Hippocampal formation (tissue), 2 donors: ENCODE measurements at places on chromosomes 12 and 14.

- DNase-seq, result no peak
These were observed 136.5 kb upstream of the CCND2 start for GRCh38 chr12:4137015-4137414.

DNA sequence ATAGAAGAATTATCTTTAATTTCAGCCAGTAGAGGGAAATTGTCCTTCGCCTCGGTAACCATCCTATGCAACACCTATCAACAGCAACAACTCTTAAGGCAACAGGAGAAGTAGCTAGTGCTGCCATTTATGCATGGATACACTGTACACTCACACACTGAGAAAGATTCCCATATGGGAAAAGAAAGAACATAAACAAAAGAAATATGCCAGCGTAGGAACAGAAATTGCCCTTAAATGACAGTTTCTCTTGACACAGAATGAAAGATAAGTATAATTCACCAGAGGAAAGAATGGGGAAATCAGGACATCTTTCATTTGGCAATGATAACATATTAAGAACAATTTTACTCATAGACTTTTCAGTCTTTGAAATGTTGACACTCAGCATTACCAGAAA lies 466.9 kb downstream of the BCAT1 start:
- no peak for DNase-seq

GRCh38 chr12:80769553-80770140 lies 52.9 kb downstream of the MYF5 start:
- DNase-seq, result no peak

- no peak for DNase-seq
These were observed 215.9 kb downstream of the CHST11 start for GRCh38 chr12:104672501-104673265.

DNA sequence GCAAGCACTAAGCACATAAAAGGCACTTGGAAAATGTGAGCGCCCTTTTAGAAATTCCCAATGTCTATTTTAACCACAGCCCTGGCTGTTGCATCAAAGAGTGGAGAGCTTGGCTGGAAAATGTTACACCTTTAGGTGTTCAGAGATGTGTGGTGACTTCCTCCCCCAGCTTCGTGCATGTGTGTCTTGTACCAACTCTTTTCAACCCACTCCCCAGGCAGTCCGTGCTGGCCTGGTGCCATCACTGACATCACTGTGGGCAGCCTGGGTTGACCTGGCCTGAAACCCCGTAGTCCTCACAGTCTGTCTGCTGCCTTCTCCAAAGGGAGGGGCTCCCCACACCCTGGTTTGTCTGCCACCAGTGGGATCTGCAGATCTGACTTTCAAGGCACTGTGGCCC lies 101.8 kb downstream of the SCARB1 start:
- no peak for DNase-seq

- DNase-seq, result no peak
These were observed 88.3 kb downstream of the STON2 start for GRCh38 chr14:81311778-81312177.

DNA sequence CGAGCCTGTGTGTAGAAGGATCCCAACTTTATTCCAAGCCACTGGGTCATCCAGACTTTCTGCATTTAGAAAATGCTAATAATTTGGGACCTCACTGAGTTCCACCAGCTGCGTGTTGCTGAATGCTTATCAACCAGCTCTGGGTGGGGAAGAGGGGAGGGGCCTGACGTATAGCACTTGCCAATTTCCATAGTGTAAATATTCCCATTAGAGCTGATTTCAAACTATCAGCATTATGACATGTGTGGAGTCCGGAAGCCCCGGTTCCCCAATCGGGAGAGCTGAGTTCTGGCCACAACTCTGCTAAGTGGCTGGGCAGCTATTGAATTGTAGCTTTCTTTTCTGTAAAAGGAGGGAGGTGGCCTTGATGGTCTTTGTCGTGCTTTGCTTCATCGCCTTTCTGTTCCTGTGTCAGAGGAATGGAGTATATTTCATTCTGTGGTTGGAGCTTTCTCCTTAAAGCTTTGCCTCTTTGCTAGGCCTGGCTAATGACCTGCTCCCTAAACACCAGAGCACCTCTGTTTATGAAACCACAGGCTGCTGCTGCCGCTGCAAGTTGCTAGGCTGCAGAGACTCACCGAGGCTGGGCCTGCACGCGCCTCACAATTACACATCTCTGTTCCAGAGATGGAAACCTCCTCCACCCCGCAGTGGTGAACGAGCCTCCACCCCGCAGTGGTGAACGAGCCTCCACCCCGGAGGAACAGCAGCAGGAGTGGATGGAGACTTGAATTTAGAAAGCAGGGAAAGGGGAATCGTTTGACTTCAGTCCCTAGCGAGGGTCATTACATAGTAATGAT lies 7.7 kb upstream of the BCL7A start:
- no peak for DNase-seq

GRCh38 chr14:103849151-103849886 lies 1.9 kb upstream of the PPP1R13B start:
- DNase-seq, result no peak

DNA sequence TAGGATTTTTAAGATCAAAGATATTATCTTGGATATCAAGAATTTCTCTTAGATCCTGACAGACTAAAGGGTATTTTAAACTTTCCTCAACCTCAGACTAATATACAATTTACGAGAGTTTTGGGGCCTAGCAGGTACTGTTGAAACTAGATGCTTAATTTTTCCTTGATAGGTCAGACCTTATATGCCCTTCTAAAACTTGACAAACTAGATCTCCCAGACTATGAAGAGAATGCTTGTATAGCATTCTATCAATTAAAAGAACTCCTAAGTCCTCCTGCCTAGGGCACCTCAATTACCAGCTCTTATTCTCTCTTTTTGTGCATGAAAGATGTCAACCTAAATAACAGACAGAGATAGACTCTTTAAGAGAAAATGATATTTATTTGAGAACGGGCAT lies 60.4 kb upstream of the TRIM9 start:
- DNase-seq, result no peak

GRCh38 chr12:28610401-28611114 lies 420.3 kb downstream of the CCDC91 start:
- DNase-seq, result no peak

- no peak for DNase-seq
These were observed 97.6 kb upstream of the SLC38A2 start for GRCh38 chr12:46470036-46470627.

DNA sequence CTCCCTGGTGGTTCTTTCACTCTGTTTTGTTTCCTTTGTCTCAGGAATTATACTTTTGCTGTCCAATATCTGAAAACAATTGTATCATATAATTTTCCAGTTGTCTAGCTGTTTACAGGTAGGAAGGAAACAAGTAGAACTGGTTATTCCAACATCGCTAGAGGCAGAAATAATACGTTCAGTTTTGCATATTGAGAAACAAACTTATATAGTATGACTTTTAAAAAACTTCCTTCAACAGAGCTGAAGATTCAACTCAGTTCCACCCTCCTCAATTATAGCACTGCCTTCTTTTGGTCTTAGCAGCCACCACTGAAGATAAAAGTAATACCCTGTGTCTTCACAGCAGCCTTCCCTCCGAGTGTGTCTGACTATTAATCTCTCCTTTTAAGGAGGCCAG lies 214.3 kb downstream of the EFCAB11 start:
- no peak for DNase-seq

GRCh38 chr12:25937096-25937495 lies 21.4 kb upstream of the RASSF8 start:
- no peak for DNase-seq

GRCh38 chr12:81679614-81680013 lies 79.5 kb downstream of the PPFIA2 start:
- DNase-seq, result no peak

- no peak for DNase-seq
These were observed 8.1 kb upstream of the USP30 start for GRCh38 chr12:109044241-109044640.

DNA sequence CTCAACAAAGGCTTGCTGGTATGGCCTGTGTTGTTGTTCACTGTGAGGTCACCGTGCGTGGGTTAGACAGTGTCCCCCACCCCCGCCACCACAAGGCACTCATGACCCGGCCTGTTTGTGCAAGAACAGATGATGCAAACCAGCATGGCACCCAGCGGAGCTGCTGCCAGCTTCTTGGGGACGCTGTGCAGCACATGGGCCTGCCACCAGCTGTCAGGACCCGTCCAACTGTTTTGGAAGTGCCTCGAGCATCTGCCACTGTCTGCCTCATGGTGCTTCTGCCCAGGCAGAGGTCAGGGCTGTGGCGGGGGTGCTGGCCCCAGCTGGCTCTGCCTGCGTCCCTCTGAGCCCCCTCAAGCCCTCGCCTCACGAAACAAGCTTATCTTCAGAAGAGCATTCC lies 1.5 kb downstream of the ASB2 start:
- DNase-seq, result no peak

- DNase-seq, result no peak
These were observed 52.0 kb downstream of the RNF34 start for GRCh38 chr12:121451961-121452339.

DNA sequence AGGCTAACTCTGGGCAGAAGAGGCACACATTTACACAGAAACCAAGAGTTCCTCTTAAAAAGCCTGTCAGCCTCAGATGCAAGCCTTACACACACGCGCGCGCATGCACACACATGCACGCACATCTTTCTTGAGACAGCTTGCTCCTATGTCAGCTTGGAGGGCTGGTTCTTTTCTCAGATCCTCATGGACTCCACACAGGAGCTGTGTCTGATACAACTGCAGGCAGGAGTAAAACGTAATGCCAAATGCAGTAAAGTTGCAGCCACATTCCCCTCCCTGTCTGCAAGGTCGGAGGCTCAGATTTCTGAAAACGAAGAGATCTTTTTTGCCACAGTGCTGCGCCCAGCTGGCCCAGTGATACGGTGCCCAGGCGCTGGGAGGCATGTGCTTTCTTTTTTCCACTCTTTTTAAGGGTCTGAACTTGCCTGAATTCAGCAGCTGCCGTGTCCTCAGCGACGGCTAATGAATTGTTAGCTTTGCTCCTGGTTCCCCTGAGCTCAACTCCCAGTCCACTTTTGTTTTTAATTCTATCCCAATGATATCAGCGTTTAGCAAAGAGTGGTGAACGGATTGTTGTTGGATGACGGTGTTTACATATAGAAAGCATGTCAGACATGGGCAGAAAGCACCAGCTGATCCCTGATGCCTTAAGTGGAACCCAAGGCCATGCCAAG lies 72.9 kb upstream of the FOXN3 start:
- no peak for DNase-seq

DNA sequence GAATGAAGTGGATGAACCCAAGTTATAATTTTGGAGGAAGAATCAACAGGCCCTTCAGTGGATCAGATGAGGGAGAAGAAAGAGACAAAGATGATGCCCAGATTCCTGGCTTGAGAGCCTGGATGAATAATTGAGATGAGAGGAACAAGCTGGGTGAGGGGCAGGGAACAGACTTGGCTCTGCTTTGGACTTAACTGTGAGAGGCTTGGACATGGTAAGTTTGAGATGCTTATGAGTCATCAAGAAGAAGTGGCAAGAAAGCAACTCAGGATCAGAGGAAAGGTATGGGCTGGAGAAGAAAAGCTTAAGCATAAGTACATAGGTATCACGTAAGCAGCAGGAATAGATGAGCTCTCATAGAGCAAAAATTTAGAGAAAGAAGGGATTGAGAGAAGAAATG lies 55.3 kb downstream of the FIGNL2 start:
- DNase-seq, result no peak

- no peak for DNase-seq
These were observed 24.8 kb upstream of the NOVA1 start for GRCh38 chr14:26622611-26623010.

GRCh38 chr12:27338473-27338872 lies 5.8 kb downstream of the BMAL2 start:
- no peak for DNase-seq

DNA sequence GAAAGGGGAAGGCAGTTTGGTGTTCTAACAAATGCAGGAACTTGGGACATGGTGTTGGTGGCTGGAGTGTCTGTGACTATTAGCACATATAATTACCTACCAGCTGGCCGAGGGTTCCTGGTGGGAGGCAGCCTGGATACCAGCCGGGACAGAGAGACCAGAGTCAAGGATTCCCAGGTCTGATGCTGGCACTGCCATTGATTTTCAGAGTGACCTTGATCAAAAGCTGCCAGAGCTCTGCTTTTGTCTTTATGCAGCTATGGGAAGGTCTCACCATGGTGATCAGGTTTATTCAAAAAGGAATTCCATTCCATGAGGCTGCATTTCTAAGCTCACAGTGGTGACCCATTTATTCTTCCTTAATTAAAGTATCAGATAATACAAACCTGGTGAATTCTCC lies 101.0 kb upstream of the PWP1 start:
- DNase-seq, result no peak

- no peak for DNase-seq
These were observed 135.2 kb upstream of the C14orf180 start for GRCh38 chr14:104444159-104445030.

DNA sequence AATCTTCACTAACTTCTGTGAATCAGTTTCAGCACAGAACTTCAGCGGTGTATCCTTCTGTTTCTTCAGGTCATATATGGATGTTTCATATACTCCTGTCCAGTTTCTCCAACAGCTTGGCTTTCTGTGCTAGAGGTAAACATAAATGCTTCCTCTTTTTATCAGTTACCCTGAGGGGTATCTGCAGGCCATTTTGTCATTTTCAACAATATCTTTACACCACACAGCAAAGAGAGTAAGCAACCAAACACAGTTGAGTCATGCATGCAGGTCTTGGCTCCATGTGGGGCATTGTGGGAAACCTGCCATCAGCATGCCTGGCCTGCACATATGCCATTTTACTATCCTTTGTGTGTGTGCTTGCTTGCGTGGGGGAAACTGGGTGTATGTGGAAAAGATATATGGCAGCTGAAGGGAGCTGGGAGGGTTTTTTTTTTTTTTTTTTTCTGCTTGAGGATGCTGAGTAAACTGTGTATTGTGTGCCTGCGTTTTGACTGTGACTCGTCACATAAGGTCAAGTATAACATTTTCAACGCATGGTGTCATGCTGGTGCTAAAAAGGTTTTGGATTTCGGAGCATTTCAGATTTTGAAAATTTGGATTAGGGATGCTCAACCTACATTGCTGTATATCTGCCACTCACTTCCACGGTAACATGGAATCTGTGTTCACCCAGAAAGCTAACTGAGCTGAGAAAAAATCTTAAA lies 56.1 kb upstream of the YARS2 start:
- DNase-seq, result no peak
